ENCODE measurements at places on chromosomes 7 and 10.
A peak's percentile ranks its signal among the peaks of the same experiment; 100 is the strongest.

- no peak for DNase-seq
Measured at GRCh38 chr10:118407026-118407425, 64.9 kb upstream of the FAM204A start.

DNA sequence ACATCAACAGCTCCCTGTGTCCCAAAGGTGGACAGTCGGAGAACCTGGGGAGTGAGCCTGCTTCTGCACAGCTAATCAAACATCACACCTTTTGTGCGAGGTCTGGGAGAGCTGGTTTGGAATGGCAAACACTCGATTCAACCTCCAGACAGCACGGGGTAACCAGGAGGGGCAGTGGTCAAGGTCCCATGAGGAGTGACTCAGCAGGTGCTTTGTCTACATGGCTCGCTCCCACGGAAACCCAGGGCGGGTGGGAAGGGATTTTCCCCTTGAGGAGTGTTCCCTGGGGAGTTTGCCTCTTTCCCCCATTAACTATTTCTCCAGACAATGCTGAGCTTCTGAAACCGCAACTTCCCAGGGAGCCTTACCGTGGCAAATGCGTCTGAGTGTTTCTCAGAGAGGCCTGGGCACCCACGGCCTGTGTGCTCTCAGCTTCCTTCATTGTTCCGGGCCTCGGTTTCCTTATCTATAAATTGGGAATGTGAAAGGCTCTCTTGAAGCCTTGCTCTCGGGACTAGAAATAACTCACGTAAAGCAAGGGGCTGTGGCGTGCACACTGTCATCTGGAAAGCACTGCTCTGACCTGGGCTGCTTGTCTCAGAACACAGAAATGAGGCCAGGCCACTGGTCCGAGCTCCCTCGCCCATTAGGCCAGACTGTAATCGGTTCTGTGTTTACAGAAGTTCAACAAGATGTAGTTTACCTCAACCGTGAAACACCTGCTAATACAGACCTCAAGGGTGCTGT, 14.0 kb upstream of the GTPBP4 start:
- DNase-seq = no peak

DNA sequence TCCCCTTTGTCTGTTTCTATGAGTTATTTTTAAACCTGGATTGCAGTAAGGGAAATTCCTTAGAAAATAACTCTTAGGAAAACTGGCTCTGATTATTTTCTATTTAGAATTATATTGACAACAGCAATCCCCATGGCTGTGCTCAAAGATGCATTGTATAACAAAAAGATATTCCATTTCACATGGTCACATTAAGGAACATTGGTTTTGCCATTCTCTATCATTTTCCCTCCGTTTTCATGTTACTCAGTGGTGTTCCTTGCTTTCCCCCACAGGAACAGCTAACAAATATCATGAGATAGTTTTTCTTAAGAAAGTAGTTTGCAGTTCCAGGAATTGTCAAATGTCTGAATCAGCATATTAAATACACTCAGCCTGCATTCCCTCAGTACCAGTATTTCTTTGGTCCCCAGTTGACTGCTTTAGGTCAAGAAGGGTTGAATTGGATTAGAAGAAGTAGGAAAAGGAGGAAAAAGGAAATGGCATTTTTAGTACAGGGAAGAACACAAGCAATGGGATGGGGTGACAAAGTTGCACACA, 436.7 kb downstream of the TNS3 start:
- DNase-seq = no peak

- no peak for DNase-seq
Measured at GRCh38 chr7:39616138-39616537, 7.2 kb upstream of the RALA start.

GRCh38 chr10:14478604-14479003, 147.9 kb upstream of the FRMD4A start:
- no peak for DNase-seq

GRCh38 chr10:45224219-45224841, 91.1 kb downstream of the OR13A1 start:
- DNase-seq = no peak

- DNase-seq = no peak
Measured at GRCh38 chr7:28832669-28833068, 125.5 kb downstream of the TRIL start.

GRCh38 chr7:65268782-65269149, 104.9 kb upstream of the ZNF92 start:
- no peak for DNase-seq

GRCh38 chr10:107356396-107356795, 191.9 kb upstream of the SORCS1 start:
- no peak for DNase-seq

GRCh38 chr7:55590517-55591281, 18.4 kb upstream of the VOPP1 start:
- DNase-seq = no peak

- DNase-seq = no peak
Measured at GRCh38 chr7:122316467-122317388, 12.2 kb upstream of the FEZF1 start.

DNA sequence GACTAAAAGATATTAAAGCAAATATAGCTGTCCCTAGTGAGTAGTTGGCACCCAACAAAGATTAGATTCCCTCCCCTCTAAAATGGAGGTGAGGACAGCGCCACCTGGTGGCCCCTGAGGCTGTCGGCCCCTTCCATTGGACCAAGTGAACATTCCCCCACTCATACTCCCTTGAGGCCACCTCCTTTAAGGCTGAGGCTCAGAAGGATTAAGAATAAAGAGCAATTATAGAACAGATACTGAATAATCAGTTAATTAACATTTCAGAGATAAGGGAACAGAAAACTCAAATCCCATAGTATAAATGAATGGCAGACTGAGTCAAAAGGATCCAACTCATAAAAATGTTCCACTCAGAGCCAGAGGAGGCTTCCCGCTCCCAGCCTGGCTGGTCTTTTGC, 130.4 kb upstream of the GHITM start:
- DNase-seq = peak; percentile 24

DNA sequence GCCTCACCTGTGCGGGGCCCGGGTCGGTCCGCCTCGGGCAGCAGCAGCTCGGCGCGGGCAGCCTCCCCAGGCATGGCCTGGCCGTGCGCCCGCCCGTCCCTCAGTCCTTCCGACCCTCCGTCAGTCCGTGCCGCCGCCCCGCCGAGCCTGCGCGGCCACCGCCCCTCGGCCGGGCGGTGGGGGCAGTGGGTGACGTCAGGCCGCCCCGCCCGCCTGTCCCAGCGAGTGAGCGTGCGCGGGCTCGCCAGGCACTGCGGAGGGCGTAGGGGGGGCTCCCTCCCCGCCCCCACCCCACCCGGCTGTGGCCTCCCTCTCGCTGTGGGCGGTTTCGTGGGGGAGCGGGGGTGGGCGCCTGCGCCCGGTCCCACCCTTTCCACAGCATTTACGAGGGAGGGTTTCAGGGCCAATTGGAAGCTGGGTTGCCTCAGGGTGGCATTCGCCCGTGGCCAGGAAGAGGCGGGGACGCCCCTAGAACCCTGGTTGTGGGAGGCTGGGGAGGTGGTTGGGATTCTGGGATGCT, at the start of gene NACAD:
Gene NACAD, minus strand, starts transcription at position 149 of the 520 bp plus-strand sequence. Its CDS starts 75 bp downstream, at position 74.
- DNase-seq = no peak

DNA sequence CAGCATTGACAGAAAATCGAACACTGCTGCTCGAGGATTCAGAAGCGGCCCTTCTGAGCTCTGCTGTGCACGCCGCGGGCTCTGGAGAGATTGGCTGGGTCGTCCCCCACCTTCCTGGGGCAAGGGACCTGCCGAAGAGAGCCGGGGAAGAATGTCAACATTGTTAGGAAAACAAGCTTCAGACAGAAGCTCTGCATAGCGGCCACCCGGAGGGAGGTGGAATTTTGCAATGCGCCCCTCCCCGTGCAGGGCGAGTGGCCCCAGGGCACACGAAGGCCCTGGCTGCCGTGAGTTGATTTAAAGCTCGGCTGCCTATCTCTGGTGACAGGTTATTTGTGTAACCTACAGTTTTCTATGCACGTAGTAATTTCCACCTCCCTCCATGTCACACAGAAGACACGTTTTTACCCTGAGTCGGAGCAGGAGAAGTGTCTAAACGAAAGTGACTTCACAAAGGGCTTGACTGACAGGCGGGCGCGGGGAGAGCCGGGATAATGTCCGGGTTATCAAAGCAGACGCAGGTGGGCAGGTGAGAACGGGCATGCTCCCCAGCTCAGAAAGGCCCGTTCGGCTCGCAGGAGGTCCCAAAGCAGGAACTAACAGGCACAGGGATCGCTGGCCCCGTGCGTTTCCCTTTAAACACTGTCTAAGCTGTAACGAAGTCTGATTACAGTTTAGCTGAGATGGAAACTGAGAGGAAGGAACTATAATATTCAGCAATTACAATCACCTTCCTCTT, 84.6 kb downstream of the PDGFA start:
- DNase-seq = no peak

DNA sequence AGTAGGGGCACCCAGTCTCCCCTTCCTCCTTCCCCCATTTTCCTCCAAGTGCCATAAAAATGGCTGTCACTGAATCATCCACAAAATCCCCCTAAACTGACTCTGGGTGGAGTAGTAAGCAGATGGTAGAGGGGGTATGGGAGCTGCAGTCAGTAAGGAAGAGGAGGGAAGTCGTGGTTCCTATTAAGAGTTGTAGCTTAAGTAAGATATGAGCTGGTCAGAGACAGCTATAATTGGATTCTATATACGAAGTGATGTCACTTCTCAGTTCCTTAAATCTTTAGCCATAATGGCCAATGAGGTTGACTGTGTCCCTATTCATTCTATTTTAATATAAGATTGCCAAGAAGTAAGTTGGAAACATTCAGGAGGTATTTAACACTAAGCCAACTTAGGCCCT, 131.7 kb downstream of the SLC16A9 start:
- no peak for DNase-seq

DNA sequence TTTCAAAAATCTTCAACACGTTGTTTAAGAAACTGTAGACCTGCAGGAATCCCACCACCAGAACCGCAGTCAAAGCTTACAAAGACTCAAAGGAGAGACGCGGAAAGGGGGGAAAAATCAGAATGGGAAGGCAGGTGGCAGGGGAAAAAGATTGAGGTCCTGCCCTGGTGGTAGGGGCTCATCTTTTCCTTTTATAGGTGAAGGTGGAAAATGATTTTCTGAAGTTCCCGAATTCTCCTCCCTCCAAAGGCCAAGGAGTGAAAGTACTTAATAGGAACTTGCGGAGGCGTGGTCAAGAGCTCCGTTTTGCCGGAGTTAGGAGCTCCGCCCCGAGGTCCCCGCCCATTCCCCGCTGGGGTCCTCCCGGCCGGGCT, 724 bp downstream of the BBIP1 start:
- DNase-seq = peak; percentile 76

DNA sequence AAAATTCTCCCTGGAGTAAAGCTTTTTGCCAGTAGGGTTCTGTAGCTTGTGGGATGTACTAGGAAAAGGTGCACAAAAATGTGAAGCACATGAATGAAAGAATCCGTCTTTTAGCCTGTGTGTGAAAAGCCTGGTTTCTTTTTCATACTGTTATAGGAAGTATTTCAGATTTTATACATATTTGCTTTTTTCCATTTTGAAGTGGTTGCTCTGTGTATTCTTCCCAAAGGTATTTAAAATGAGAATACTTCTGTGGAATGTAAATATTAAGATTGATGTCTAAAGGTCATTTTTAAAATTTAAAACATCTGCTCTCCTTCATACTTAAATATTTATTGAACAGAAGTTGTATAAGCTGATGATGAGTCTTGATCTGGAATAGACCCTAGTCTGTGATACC, 96.8 kb downstream of the CDK14 start:
- no peak for DNase-seq
